Femur (tissue), 1 donor: ENCODE measurements at places on chromosomes 16 and 17.

DNA sequence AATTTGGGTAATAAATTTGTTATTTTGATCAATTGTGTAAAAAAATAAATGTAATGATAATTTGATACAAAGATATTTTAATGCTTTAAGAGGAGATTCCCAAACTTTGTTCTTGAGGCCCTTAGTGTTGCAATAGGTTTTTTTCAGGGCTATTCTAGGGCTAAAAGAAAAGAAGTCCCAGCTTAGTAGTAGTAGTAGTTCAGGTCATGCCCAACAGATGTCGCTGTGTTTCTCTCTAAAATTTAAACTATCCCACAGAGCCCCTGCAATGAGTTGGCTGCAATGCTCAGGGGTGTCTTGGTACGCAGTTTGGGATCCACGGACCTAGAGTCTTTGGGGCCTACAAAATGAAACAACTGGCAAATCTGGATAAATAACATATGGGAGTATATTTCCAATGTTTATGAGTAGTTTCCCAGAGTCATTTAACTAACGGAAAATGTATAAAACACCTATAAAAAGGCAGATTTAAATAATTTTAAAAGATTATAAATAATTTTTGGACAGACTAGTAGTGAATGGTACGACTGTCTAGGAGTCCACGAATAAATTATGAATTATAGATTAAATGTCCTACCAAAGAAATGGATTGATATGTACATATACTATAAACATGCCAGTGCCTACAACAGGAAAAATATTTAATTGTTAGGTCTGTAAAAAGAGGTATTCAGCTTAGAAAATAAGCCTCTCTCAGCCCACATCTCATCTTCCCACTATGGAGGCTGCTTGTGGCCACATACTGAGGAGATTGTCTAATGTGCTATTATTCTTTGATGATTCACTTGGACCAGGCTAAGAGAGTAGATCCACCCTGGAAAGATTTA is 228.5 kb upstream of the PMFBP1 start:
- DNase-seq, result peak; percentile 41

- no peak for DNase-seq
Measured at GRCh38 chr17:43018008-43018853, 4.0 kb downstream of the VAT1 start.

GRCh38 chr17:68771867-68772515 is 170.8 kb upstream of the FAM20A start:
- no peak for DNase-seq

DNA sequence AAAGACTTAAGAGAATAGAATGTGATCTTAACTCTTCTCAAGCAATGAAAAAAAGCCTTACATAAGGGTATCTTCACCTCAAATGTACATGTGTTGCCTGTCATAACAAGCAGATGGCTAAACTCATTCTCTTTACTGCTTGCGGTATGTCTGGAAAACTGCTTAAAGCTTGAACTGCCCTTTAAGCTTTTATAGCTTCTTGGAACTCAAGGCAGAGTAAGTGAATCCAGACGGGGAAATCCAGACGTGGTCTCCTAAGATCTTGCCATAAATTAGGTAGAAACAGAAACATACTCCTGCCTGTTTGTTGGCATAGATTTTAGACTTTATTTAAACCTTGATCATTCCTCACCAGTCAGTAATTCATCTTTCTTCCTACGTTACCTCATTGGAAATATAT is 19.6 kb downstream of the CLUAP1 start:
- peak; percentile 73 for DNase-seq

GRCh38 chr16:67697422-67698185 is 21.5 kb downstream of the GFOD2 start:
- no peak for DNase-seq

- DNase-seq, result no peak
Measured at GRCh38 chr17:16052486-16052885, 52.9 kb downstream of the TTC19 start.

GRCh38 chr17:63497708-63498483 is 21.0 kb downstream of the ACE start:
- no peak for DNase-seq

DNA sequence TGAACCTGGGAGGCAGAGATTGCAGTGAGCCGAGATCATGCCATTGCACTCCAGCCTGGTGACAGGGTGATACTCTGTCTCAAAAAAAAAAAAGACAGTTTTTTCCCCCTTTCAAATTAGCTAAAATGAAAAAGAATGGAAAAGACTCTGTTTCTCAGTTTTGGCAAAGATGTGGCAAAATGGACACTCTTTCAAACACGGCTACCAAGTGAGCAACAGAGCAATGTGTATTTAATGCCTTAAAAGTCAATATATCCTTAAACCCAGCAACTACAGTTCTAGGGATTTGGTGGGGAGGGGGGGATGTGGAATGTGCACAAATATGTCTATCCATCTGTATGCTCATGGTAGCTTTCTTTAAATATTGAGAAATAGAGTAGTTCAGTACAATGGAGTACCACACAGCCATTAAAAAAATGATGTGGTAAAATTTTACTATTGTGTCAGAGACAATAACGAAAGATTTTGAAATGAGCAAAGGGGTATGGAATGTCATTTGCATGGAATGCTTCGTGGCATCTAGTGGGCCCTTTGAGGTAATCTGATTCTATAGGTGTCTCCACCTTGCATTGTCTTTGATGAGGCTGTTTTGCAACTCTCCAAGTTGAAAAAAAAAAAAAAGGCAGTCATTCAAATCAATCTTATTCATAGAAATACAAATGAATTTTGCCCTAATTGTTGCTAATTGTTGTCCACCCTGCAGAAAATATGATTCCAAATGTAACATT is 108.1 kb downstream of the AXIN2 start:
- no peak for DNase-seq

DNA sequence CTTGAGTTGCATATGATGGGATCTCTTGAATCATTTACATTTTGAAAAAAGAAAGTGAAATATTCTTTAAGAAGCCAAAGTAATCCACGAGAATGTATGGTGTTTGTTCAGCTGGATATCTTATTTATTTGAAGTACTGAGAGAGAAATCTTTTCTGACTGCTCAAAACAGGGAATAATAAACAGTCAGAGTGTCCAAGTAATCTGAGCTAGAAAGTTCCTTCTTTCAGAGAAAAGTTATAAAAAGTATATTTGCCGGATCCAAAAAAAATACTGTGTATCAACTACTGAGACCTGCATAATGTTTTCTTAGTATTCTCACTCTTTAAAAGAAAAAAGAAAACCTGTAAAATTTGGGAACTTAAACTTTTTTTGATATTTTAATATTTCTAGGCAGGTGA is 350.8 kb downstream of the WWOX start:
- no peak for DNase-seq

GRCh38 chr17:78658281-78658785 is 81.1 kb upstream of the DNAH17 start:
- DNase-seq, result no peak

GRCh38 chr16:554640-555365 is 5.4 kb upstream of the PRR35 start:
- DNase-seq, result no peak

- DNase-seq, result peak; percentile 33
Measured at GRCh38 chr17:31134576-31134975, 39.8 kb downstream of the NF1 start.

- no peak for DNase-seq
Measured at GRCh38 chr17:38750044-38750311, 1.8 kb upstream of the PCGF2 start.

- no peak for DNase-seq
Measured at GRCh38 chr16:5056352-5056751, 9.4 kb downstream of the C16orf89 start.

DNA sequence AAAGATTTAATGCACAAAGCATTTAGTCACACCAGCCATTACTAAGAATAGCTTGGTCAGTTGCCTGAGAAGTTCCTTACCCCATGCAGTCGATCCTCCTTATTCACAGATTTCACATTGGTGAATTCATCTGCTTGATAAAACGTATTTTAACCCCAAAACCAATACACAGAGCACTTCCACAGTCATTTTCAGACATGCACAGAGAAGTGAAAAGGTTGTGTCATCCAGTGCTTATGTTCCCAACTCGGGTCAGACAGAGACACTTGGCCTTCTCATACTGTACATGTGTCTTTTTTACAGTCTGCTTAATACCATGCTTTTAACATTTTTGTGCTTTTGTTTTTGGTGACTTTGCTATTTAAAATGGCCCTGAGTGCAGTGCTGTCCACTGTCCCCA is 219.7 kb downstream of the SPECC1 start:
- no peak for DNase-seq

GRCh38 chr17:64466019-64466735 is 17.3 kb downstream of the MILR1 start:
- DNase-seq, result no peak

DNA sequence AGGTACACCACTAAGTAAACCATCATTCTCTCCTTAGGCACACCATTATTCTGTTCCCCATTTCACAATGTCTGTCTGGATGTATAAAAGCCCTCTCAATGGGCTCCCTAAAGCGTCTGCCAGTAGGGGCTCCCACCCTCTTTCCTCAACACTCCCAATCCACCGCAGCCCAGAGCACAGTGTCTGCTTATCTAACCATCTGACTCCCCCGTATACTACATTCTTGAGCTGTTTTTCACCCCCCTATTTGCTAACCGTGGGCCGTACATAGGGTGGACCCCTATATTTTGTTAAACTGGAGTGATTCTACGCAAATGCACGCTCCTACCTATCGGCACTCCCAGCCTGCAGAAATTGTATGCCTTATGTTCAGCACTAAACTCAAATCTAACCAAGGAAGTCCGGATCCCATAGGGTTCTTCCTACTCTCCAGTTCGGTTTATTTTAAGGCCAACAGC is 685 bp upstream of the PSMD3 start:
- no peak for DNase-seq

GRCh38 chr16:24319126-24319814 is 63.1 kb downstream of the CACNG3 start:
- DNase-seq, result no peak

- no peak for DNase-seq
Measured at GRCh38 chr16:14449790-14450480, 180.1 kb downstream of the PARN start.

GRCh38 chr17:8728971-8729370 is 15.7 kb downstream of the CCDC42 start:
- DNase-seq, result no peak

DNA sequence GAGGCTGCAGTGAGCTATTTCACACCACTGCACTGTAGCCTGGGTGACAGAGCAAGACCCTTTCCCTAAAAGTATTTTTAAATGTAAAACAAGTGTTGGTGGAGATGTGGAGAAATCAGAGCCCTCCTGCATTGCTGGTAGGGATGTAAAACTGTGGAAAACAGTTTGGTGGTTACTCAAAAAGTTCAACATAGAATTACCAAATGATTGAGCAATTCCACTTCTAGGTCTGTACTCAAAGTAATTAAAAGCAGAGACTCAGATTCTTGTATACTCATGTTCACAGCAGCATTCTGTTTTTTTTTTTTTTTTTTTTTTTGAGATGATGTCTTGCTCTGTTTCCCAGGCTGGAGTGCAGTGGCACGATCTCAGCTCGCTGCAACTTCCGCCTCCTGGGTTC is 141.8 kb downstream of the PITPNC1 start:
- no peak for DNase-seq

GRCh38 chr17:43578699-43579565 is 32.8 kb upstream of the ETV4 start:
- DNase-seq, result peak; percentile 59

DNA sequence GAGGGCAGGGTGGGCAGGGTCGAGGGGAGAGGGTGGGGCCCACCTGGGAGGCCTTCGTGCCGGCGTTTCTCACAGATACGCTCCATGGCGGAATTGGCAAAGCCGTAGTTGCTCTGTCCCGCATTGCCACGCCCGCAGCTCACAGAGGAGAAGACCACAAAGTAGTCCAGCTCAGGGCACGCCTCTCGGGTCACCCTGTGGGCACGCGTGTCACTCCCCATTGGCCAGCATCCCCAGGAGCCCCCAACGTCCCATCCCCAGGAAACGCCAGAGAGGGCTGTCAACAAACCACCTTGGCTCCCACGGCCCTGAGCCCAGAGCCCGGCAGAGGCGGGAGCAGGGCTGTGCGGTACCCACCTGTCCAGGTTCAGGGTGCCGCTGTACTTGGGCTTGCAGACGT is 16.1 kb downstream of the FASN start:
- no peak for DNase-seq

GRCh38 chr17:182050-182751 is 751 bp upstream of the DOC2B start:
- no peak for DNase-seq

DNA sequence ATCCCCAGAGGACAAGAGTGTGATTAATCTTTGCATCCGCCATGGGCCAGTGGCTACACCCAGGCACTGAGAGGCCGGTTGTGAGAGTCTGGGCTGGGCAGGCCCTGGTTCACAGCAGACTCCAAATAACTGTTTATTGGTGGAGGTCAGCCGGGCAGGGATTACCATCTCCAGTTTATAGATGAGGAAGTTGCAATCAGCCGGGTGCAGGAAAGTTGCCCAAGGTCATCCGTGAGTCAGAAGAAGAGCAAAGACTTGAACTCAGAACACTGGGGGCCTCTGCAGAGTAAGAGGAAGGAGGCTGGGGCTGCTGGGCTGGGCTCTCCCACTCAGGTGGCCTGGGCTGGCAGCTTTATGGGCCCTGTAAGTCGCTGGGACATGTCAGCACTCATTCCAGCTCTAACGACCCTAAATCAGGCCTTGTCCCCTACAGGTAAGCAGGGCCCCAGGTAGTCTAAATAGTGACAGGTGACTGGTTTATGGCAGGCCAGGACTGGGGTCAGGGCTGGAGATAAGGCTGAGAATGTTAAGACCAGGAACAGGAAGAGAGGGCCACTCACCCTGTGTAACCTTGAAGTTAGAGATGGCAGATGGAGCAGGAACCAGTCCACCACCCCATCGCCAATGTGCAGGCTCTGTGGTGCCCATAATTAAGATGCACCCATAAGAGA is 2.1 kb upstream of the CA4 start:
- DNase-seq, result no peak

DNA sequence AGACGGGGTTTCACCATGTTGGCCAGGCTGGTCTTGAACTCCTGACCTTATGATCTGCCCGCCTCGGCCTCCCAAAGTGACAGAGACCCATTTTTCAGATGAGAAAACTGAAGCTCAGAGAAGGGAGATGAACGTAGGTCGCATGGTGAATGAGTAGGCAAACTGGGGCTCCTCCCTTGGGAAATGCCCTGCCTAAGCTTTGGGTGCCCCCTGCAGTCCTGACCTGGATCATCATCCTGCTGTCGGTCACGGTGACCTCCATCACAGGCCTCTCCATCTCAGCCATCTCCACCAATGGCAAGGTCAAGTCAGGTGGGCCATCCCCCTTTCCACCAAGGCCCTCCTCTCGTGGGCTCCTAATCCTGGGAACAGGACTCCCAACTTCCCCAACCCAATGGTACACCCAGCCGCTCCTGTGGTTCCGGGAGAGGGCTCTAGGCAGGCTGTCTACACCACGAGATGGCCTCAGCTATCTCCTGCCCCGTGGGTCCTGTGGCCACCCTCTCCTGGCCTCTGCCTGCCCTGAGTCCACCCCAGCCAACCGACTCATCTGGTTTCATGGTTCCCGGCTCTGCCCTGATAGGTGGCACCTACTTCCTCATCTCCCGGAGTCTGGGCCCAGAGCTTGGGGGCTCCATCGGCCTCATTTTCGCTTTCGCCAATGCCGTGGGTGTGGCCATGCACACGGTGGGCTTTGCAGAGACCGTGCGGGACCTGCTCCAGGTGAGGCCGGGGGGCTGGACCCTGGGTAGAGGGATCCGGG is 4.7 kb downstream of the SLC12A3 start:
- no peak for DNase-seq
